ENCODE measurements at places on chromosomes 1 and 21.

DNA sequence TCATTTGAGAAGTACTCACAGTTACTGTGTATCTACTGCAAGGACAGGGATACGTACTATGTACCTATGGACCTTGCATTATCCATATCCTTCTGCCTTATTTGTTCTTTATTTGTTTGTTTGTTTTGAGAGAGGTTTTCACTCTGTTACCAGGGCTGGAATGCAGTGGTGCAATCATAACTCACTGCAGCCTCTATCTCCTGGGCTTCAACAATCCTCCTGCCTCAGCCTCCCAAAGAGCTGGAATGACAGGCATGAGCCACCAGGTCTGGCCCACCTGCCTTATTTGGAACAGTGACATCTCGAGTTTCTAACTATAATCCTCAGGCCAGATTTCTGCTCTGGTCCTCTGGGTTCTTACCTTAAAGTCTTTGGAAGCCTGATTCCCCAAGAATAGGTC is 395.5 kb upstream of the PKN2 start:
- no peak for DNase-seq

GRCh38 chr1:236451796-236452373 is 57.8 kb downstream of the EDARADD start:
- no peak for DNase-seq

DNA sequence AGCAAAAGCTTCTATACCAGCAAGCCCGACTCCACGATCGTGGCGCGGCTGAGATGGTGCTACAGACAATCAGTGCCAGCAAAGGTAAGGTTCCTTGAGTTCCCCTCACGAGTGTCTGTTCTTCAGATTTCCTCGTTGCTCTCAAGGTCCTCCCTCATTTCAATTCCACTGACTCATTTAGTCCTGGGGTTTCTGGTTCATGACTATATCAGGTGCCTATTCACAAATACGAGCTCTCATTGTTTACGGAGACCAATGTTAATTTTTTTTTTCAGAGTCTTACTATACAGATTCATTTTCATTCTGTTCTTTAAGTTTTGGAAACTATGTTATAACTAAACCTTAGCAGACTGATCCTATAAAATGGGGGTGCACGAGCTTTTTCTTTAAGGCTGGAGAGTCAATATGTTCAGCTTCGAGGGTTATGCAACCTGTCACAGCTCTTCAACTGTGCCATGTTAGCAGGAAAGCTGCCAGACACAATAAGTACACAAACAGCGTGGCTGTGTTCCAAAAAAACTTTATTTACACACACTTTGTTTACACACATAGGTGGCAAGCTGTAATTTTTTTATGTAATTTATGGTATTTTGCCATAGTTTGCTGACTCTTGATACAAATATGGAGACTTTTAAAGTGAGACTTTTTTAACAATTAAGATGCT is 134.3 kb downstream of the ZP4 start:
- no peak for DNase-seq

GRCh38 chr1:231392389-231393131 is 29.5 kb downstream of the EGLN1 start:
- DNase-seq = no peak

GRCh38 chr1:179142889-179143299 is 61.0 kb downstream of the TOR3A start:
- no peak for DNase-seq

- no peak for DNase-seq
These were observed 756.0 kb upstream of the ADGRL2 start for GRCh38 chr1:81044708-81045107.

DNA sequence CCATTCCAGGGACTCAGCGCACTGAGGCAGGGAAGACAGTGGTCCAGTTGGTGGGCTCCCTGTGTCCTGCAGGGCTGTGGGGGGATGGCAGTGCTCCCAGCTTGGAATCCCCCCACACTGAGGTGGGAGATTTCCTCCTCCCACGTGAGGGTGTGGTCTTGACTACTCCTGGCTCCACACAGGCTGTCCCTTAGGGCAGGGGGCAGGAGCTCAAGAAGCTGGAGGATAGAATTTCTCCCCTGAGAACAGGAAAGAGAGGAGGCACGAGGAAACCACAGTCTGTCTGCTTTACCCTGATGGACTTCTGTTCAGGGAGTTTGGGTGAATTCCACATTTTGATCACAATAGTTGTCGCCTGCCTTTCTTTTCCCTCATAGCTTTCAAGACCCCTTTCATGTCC is 62.1 kb downstream of the CACNA1E start:
- no peak for DNase-seq

- no peak for DNase-seq
These were observed 4.1 kb downstream of the SH3BP5L start for GRCh38 chr1:248821641-248822040.

GRCh38 chr1:7929637-7930036 is 11.0 kb downstream of the TNFRSF9 start:
- DNase-seq = no peak

GRCh38 chr21:43702785-43703034 is 16.2 kb upstream of the PDXK start:
- DNase-seq = no peak

DNA sequence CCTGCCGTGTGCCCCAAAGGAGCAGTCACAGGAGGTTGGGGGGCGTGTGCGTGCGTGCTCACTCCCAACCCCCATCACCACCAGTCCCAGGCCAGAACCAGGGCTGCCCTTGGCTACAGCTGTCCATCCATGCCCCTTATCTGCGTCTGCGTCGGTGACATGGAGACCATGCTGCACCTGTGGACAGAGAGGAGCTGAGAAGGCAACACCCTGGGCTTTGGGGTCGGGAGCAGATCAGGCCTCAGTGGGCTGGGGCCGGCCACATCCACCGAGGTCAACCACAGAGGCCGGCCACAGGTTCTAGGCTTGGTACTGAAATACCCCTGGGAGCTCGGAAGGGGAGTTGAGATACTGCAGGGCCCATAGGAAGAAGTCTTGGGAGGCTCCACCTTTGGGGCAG is 23.5 kb downstream of the COL6A1 start:
- no peak for DNase-seq

DNA sequence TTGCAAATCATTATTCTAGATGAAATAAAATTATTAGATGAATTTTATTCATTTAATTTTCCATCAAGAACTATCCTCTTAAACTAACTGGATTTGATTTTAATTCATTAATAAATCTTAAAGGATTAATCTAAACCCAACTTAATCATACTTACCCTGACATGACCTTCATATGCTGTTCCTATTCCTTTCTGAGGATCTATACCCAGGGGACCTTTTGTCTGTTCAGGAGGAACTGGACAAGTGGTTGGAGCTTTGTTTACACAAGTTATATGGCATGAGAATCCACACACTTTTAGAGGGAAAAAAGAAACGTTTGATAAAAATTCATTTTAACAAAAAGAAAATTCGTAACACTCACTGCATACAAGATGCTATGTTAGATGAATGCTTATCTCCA is 95.2 kb downstream of the COQ8A start:
- DNase-seq = no peak

- no peak for DNase-seq
These were observed 80.0 kb upstream of the C1orf105 start for GRCh38 chr1:172340520-172340919.

GRCh38 chr21:15894596-15894995 is 164.8 kb downstream of the USP25 start:
- no peak for DNase-seq

DNA sequence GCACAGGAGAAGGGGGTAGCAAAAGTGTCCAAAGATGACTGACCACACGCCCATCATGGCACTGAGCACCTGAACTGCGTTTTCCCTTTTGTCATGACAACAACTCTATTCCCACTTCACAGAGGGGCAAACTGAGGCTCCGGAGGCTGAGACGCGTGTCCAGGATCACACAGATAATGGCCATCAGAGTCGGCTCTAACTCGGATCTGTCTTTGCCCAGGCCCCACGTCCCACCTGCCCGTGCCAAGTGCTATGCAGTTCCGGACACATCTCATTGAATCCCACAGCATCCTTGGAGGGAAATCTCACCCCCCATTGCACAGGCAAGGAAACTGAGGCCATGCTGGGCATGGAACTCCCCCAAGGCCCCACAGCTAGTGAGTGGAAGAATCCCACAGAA is 62.1 kb downstream of the MATN1 start:
- no peak for DNase-seq

DNA sequence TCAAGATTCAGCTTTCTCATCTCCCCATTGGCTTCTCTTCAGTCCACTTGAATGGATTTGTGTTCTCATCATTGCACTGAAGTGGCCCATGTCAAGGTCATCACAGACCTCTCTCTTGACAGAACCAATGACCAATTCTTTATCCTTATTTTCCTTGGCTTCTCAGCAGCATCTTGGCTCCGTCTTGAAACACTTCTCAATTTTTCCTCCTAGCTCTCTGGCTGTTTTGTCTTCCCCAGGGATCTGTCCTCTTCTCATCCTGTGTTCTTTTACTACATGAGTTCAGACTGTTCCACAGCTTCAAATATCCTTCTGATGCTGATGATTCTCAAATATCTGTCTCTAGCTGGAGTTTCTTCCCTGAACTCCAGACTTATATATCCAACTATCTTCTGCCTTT is 78.6 kb downstream of the COLGALT2 start:
- no peak for DNase-seq

- DNase-seq = no peak
These were observed 51.1 kb downstream of the DOP1B start for GRCh38 chr21:36207577-36208320.

DNA sequence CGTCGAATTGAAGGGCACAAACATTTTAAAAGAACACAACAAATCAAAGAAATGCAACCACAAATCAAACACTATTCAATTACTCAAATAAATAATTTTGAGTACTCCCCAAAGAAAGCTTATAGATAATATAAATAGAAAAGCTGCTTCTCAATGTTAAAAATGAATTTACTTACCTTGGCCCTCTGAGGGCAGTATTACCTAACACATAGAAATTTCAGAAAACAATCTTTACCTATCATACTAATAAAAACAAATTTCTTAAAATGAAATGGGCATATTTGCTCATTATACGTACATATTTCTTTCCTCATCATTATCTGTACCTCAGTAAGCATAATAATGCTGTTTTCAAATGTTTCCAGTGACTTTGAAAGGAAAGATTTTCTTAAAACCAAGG is 141.8 kb downstream of the AKT3 start:
- no peak for DNase-seq

- no peak for DNase-seq
These were observed 18.8 kb downstream of the SPSB1 start for GRCh38 chr1:9311479-9311878.

DNA sequence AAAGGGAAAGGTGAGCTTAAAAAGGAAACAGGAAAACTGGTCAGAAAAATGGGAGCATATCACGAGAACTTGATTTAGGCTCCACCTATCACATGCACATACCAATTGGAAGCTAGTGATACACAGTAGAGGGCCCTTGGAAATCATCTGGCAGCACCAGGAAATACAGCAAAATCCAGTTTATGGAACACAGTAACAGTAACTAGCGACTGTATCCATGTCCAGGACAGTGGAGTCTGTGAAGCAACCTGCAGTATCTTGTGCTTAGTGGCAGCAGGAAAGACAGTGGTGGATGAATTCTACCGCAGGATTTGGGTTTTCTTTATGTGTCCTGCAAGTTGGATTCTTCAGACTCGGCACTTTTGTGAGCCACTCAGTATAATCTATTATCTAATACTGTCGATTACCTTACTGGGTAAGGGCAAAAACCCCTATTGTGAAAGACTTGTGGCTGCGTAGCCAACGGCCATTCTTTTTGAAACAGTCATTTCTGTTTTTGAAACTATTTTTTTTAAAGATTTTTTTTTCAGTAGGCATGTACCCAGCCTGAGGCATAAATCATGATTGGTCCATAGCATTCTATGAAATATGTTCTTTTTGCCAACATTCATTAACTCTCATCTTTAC is 1.6 kb upstream of the KDM4A start:
- DNase-seq = no peak

DNA sequence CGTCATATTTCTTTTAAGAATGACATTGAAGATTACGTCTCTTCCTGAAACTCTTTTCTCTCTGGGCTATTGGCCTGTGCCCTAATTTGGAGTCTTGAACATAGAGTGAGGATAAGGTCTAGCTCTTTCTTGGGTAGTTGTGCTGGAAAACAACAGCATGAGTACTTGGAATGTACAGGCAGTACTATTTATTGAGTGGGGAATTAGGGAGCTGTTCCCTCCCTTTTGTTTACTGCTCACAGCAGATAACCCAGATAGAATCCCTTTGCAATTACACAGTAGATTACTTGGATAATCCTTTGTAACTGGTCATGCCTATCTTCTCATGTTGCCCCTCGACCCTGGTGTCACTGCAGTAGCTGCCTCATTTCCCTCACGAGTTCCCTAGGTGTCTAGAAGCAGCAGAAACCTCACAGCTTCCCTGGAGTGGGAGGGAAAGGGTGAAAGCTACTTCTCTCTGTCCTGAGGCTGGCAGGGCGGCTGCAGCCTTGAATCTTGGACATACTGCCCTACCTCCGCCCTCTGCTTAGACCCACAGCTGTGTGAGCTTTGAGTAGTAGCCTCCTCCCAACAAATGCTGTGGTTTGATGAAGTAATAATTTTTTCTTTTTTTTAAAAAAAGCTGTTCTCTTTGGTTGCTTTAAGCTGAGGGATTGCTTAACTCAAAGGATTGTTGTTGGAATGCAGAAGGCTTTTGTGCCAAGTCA is 70.6 kb downstream of the FGGY start:
- no peak for DNase-seq

GRCh38 chr21:14215971-14216641 is at the start of gene RBM11:
Gene RBM11 (plus strand): TSS chr21:14216157. CDS start chr21:14216187, 30 bp downstream.
- DNase-seq = peak; percentile 58

- DNase-seq = peak; percentile 85
These were observed at the start of gene TMEM39B for GRCh38 chr1:32072622-32073298. Gene TMEM39B (plus strand): TSS chr1:32072939. CDS start chr1:32073048, 109 bp downstream.

GRCh38 chr1:181493885-181494284 is 10.6 kb downstream of the CACNA1E start:
- DNase-seq = no peak

GRCh38 chr1:67664048-67664447 is 21.0 kb upstream of the GADD45A start:
- no peak for DNase-seq

All from stimulated activated CD8-positive, alpha-beta memory T cell treated with anti-CD3 and anti-CD28 coated beads, Interleukin-15, amount 100 ng/mL, for 24 hours (primary cell).